Caco-2 (cell line): ENCODE measurements at places on chromosomes 4 and X. TPM values are rescaled to one million over a fixed set of nuclear protein-coding genes. Genes with fewer than 3 reads are reported as not detected.

BEX3 gene
- 293 and 367 TPM in 2 replicates for total RNA-seq

DDX3X gene
- 281 and 302 TPM in 2 replicates for total RNA-seq

- H3K4me1 ChIP-seq, result 0 out of 2 replicates have a peak, but pooled peaks cover 4% of the 10 kb centered on the region
- DNase-seq, result no peak
- H3K4me3 ChIP-seq, result no peak overlapping the region
- H3K27ac ChIP-seq, result no peak overlapping the region
- H3K36me3 ChIP-seq, result no peaks in the 10 kb centered on the region
Measured at GRCh38 chr4:26766141-26766540, 94.5 kb upstream of the STIM2 start.

DNA sequence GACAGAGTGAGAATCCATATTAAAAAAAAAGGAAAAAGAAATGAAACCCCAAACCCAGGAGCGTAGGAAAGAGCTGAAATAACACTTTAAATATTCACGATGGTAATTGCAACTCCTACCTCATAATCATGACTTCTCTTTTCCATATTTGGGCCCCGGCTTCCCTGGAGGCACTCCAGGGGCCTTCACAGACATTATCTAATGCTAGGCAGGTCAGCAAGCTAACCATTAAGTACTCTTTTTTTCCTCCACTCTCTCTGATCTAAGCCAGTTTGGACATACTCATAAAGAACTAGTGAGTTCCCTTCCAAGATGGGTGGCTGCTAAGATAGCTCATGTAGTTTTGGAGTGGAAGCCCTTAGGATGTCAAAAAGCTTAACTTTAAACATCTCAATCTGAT is 83.2 kb downstream of the SH3KBP1 start:
- no peaks in the 10 kb centered on the region for H3K27me3 ChIP-seq
- H3K4me1 ChIP-seq, result no peaks in the 10 kb centered on the region
- no peak overlapping the region for H3K4me3 ChIP-seq
- H3K27ac ChIP-seq, result no peak overlapping the region

DNA sequence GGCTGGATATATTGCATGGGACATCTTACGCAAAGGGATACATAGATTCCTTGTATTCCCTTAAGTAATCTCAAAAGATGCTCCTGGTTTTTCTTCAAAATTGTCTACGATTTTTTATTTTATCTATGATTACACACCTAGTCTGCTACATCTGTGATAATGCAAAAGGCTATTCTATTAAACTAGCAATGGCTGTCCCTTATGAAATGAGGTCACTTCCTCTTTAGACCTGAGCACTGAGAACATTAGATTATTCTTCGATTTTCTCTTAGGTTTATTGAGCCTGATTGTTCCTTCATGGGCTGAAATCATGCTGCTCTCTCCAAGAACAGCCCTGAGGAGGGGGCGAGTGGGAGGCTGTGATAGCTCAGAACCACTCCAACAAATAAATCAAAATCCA is 126.8 kb upstream of the ENPP6 start:
- H3K27me3 ChIP-seq, result no peaks in the 10 kb centered on the region
- H3K36me3 ChIP-seq, result no peaks in the 10 kb centered on the region
- H3K4me1 ChIP-seq, result peaks cover 25% of the 10 kb centered on the region
- no peak for DNase-seq
- no peak overlapping the region for H3K4me3 ChIP-seq

DNA sequence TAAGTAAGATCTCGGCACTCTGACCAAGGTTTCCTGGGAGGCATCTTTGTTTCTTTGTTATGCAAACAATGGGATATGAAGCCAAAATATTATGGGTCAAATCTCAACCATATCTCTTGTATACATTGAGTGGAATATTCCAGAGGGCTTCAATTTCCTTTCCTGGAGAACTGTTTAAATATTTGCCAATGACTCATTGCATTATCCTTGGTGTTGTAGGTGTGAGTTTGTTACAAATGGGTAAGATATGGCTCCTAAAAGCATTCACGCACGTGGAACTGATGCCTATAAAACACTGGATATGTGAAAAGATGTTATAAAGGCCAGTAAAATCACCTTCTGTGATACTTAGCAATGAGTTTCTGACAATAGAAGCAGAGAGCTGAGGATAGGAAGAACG is 150.5 kb upstream of the WDR1 start:
- H3K27ac ChIP-seq, result no peak overlapping the region
- no peak overlapping the region for H3K4me3 ChIP-seq
- DNase-seq, result no peak
- no peaks in the 10 kb centered on the region for H3K36me3 ChIP-seq
- H3K4me1 ChIP-seq, result peaks cover 18% of the 10 kb centered on the region
- H3K27me3 ChIP-seq, result no peaks in the 10 kb centered on the region
